ENCODE measurements at places on chromosomes 16 and 17.

DNA sequence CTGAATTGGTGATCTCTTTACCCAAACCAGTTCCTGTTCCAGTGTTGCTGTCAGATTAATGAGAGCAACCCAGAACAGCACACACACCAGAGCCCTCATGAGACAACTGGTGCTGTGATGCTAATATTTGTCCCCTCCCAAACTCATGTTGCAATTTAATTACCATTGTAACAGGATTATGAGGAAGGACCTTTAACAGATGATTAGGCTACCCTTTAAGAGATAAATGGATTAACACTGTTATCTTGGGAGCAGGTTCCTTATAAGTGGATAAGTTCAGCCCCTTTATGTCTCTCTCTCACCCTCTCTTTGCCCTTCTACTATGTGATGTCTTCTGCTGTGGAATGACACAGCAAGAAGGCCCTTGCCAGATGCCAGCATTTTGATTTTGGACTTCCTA is 1.1 kb upstream of the CCDC182 start:
- DNase-seq = no peak

DNA sequence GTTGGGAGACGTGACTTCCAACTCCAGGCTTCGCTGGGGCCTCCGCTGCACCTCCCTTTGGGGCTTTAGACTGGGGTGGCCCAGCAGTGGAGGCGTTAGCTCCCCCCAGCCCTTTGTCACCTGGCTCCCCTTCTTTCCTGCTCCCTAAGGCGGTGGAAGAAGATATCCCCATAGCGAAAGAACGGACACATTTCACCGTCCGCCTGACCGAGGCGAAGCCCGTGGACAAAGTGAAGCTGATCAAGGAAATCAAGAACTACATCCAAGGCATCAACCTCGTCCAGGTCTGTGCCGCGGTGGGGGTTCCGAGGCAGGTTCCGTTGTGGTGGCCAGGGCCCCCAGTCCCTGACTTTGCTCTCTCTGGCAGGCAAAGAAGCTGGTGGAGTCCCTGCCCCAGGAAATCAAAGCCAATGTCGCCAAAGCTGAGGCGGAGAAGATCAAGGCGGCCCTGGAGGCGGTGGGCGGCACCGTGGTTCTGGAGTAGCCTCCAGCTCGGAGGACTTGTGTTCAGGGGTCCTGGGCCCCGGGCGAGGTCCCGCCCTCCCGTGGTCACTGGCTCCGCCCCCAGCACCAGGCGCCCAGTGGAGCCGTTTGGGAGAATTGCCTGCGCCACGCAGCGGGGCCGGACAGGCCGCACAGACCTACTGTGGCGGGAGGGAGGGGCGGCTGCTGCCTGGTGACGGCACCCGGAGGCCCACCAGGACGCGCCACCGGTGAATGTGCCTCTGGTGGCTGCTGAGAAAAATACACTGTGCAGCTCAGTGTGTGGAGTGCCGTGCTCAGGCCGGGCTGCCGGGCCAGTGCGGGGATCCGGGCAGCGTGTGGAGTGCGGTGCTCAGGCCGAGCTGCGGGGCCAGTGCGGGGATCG is 3.8 kb downstream of the MRPL12 start:
- DNase-seq = no peak

GRCh38 chr17:4043862-4044261 is 79.6 kb upstream of the ATP2A3 start:
- no peak for DNase-seq

GRCh38 chr17:77667478-77667877 is 291.0 kb upstream of the TNRC6C start:
- no peak for DNase-seq

DNA sequence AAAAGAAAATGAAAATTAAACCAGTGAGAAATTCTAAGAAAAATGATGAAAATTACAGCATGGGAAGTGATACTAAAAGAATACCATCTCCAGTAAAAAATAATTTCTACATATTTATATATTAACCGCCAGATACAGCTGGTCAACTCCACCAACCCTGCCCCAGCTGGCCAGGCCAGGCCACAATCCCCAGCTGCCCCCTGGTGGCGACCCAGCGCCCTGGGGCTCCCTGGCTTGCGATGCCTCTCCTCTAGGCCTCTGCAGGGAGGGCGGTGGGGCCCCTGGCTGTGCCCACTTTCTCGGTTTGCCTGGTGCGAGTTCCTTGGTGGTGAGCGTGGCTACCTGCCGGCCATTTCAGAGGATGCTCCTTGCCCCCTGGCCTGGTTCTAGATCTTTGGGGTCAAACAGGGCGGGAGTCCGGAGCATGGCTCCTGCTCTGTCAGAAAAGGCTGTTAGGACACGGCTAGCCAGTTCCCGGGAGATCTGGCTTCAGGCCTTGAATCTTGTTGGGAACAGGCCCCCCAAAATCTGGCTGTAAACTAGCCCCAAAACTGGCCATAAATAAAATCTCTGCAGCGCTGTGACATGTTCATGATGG is 14.5 kb downstream of the GLIS2 start:
- DNase-seq = no peak

GRCh38 chr17:17403899-17404576 is 72.8 kb upstream of the MED9 start:
- no peak for DNase-seq

DNA sequence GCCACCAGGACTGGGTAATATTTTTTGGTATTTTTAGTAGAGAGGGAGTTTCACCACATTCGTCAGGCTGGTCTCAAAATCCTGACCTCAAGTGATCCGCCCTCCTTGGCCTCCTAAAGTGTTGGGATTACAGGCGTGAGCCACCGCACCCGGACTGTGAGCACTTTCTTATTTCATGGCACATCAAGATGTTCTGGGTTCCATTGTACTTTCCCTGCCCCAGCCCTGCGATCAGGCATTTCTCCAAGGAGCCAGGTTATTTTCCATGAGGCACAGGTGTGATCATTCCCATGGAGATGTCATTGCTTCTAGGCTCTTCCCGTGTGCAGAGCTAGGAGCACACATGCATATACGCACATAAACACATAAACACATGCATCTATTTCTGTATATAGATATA is 2.6 kb upstream of the ANKRD40CL start:
- DNase-seq = no peak

DNA sequence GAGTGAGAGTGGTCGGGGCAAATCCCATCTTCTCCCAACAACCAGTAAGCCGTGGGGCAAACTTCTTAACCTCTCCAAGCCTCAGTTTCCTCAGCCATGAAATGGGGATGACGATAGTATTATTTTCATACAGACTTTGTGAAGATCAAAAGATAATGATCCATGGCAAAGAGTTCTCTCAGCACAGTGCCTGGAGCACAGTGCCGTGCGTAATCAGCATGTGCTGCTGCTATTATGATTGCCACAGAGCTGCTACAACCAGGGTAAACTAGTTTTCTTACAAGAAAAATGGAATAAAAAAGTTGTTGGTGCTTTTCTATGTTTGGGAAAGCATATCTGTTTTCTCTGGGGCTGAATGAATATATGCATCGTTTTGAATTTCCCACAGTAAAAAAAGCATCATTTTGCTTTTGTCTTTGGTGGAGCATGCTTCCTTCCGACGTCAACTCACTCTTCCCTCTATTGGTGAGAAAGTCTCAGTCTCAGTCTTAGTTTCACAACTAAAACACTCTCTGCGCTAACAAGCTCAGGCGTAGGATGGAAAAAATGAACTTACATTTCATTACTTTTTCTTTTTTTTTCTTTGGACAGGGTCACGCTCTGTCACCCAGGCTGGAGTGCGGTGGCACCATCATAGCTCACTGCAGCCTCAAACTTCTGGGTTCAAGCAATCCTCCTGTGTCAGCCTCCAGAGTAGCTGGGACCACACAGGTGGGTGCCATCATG is 37.2 kb downstream of the CDK5R1 start:
- DNase-seq = no peak

DNA sequence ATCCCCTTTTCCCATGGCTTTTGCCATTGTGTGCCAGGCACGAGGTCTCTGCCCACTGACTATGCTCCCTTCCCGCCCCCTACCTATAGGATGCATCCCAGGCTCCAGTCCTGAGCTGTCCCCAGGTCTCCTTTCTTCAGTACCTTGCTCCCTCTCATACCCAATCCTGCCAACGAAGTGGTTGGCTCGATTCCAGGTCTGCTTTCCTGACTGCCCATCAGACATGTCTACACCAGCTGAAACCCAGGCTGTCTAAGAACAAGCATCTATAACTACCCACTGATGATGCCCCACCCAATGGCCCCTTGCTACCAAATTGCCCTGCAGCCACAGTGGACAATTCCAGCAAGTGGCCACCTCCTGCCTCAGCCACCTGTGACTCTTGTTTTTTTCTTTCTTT is 479.1 kb downstream of the SOX9 start:
- DNase-seq = no peak

DNA sequence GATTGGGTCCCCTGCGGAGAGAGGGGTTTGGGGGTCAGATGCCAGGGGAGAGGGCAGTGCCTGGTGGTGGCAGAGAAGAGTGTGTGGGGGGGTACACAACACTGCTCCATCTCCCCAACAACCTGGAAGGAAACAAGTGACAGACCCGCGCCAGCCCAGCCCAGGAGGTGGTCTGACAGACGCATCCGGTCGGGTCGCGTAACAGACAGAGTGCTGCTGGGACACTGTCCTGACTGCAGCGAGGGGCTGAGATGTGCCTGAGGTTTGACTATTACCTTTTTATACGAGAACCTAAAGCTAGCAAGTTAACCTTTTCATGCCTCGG is 16.2 kb downstream of the UNC13D start:
- DNase-seq = no peak

- no peak for DNase-seq
These were observed 98.9 kb downstream of the ZNF423 start for GRCh38 chr16:49756775-49757558.

- no peak for DNase-seq
These were observed 31.0 kb downstream of the PMM2 start for GRCh38 chr16:8828541-8829165.

DNA sequence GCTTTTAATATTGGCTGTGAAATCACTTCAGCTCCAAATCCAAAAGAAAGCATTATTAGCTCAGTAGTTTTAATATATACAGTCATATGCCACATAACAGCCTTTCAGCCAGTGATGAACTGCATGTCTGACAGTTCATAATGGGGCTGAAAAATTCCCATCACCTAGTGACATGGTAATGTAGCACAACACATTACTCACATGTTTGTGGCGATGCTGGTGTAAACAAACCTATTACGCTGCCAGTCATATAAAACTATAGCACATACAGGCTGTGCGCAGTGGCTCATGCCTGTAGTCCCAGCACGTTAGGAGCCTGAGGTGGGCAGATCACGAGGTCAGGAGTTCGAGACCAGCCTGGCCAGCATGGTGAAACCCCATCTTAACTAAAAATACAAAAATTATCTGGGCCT is 92.2 kb downstream of the TUBD1 start:
- DNase-seq = no peak

DNA sequence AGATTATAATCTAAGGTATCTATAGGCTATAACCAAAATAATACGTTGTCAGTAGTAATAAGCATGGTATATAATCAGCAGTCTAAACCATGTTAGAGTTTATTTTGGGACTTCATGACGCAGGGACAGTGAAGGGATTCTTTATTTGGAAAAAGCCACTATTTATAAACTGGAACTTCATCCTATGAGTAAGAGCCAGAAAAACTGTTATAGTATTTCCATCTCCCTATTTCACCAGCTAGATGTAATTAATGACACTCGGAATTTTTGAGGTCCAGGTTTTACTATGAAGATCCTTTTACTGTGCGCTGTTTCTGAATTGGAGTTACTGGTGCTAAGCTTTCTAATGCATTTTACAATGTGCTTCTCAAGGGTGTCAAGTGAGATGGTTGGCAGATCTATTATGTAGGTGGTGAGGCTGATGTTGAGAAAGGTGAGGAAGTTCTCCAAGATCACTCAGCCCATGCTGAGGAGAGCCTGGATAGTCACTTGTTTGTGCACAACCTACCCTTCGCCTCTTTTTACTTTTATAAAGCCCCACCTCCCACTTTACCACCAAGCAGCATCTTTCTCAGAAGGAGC is 149.3 kb downstream of the MSI2 start:
- DNase-seq = no peak

GRCh38 chr17:77675816-77676215 is 282.7 kb upstream of the TNRC6C start:
- no peak for DNase-seq

DNA sequence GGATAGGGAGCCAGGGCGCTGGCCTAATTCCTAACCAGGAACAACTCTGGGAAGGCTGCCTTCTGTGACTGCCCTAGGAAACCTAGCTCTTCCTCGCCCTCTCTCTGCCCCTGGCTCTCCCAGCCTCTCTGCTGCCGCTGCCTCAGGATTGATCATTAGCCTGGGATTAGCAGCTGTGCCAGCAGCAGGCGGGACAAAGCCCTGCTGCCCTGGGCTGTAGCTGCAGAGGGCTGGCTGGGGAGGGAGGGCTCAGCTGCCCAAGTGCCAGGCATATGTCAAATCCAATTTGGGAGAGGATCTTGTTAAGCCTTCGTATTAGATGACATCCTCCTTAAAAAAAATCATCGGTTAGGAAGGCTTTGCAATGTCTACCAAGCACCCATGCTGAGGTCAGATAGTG is 144.8 kb upstream of the CCL2 start:
- no peak for DNase-seq

GRCh38 chr17:51676691-51677487 is 416.5 kb downstream of the UTP18 start:
- DNase-seq = no peak

DNA sequence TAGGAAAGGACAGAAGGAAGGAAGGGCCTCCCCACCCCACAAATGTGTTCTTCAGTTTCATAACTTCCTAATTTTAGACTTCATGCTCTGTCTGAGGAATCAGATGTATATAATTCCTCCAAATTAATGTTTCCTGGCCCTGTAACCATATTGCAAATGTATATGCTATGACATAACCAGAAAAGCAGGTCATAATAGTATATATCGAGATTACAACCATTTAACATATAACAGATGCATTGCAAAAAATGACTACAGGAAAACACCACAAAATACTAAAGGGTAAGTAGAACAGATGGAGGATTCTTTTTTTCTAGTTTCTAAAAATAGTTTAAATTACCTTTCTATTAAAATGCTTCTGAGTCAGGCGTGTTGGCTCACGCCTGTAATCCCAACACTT is 3.1 kb upstream of the EXOC7 start:
- DNase-seq = no peak

DNA sequence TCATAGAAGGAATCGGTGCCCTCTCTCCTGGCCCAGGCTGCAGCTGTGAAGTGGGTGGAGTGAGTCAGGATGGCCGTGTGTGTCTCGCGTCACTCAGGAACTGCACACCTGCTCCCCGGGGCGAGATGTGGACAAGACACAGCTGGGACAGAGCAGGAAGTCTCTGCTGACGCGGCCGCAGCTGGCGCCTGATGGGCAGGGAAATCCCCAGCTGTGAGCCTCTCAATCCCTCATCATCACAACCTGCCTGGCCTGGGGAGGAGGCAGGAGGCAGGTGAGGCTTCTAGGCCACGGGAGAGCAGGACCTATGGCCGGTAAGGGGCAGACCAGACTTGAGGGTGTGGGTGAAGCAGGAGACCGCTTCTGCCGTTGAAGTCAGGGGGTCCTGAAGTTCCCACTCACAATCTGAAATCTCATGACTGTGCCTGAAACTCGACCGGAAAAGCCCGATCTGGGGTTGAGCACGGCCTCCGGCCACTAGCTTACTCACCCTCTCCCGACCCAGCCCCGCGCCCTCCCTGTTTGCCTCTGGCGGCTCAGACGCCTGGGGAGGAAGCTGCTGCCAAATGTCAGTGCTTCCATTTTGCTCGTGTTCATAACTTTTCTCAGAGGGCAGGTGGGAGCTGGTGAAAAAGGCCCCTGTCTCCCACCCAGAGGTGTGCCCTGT is 1.1 kb upstream of the TRPV3 start:
- no peak for DNase-seq
